KBM-7 (cell line): ENCODE measurements at places on chromosomes 16 and 17.

- DNase-seq, result no peak
Measured at GRCh38 chr16:16042076-16042475, 92.7 kb downstream of the ABCC1 start.

DNA sequence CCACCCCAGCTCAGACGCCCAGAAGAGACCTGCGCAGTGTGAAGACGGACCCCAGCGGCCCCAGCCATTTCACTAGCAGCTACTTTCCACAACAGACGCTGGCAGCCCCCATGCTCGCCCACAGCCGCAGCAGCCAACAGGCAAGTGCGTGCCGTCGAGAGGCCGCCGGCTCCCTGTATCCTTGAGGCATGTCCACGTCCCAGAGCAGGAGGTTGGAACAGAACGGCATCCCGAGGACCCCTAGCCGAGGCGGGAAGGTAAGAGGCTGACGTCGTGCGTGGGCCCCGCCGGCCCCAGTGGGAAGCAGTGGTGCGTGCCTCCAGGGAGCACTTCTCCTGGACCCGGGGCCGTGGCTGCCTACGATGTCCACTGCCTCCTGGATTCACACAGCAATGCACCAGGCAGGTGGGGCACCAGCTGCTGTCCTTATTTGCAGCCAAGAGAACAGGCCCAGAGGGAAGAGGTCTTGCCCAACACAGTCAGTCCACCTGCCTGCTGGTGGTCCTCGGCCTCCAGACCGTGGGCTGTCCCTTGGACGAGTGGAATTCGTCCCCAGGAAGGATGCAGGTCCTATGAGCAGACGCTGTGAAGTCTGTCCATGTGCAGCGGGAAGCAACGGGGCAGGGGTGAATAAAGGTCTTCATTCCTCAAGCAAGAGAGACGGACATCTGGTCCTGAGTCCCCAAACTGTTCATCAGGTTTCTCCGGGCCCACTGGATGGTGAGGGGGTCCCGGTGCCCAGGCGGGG is 38.5 kb downstream of the SLC7A5 start:
- DNase-seq, result no peak

- DNase-seq, result no peak
Measured at GRCh38 chr16:16830973-16831372, 452.0 kb downstream of the NPIPA7 start.

DNA sequence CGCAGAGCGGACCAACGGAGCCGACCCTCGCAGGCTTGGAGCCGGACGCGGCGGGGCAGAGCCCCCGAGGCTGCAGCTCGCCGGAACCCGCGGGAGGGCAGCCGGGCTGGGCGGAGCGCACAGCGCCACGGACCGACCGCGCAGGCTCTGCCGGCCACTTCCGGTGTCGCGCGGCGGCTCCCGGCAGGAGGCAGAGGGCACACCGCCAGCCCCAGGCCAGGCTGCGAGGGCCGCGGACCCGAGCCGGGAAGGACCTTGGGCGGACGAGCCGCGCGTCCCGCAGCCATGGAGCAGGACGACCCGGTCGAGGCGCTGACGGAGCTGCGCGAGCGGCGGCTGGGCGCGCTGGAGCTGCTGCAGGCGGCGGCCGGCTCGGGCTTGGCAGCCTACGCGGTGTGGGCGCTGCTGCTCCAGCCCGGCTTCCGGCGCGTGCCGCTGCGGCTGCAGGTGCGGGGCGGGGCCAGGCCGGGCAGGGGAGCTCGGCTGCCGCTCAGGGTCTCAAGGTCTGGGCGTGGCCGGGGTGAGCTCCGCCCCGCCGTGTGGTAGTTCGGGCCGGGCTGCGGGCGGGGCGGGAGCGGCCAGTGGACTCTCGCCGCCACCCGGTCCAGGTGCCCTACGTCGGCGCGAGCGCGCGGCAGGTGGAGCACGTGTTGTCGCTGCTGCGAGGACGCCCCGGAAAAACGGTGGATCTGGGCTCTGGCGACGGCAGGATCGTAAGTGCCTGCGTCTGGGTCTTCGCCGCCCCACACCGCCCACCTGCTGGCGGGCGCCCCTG is at the start of gene ANTKMT:
TSS of gene ANTKMT (plus strand) at position 157 of the 775 bp plus-strand sequence. CDS start at position 286, 129 bp downstream.
- peak; percentile 90 for DNase-seq

DNA sequence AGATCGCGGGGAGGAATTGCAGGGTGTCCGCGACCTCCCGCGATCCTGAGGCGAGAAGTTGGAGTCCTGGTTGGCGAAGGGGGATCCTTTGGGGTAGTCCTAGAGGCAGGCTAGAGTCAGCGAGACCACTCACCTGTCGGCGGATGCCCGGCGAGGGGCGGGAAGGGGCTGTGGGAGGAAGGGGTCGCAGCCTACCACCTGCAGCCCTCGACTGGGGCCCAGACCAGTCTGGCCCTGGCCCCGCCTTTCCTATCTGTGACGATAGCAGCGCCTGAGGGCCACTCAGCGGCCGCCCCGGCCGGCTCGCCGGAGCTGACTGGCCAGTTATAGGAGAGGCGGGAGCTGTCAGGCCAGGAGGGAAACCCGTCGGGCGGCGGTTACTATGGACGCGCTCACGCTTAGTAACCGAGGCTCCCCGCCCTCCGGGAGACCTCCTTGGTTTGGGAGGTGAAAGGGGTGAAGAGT is at the start of gene TEKT3:
TSS of gene TEKT3 (minus strand) at position 213 of the 465 bp plus-strand sequence. CDS start 10,012 bp downstream, outside the sequence.
- DNase-seq, result no peak

GRCh38 chr16:11698271-11698689 is 30.0 kb downstream of the SNN start:
- DNase-seq, result no peak

DNA sequence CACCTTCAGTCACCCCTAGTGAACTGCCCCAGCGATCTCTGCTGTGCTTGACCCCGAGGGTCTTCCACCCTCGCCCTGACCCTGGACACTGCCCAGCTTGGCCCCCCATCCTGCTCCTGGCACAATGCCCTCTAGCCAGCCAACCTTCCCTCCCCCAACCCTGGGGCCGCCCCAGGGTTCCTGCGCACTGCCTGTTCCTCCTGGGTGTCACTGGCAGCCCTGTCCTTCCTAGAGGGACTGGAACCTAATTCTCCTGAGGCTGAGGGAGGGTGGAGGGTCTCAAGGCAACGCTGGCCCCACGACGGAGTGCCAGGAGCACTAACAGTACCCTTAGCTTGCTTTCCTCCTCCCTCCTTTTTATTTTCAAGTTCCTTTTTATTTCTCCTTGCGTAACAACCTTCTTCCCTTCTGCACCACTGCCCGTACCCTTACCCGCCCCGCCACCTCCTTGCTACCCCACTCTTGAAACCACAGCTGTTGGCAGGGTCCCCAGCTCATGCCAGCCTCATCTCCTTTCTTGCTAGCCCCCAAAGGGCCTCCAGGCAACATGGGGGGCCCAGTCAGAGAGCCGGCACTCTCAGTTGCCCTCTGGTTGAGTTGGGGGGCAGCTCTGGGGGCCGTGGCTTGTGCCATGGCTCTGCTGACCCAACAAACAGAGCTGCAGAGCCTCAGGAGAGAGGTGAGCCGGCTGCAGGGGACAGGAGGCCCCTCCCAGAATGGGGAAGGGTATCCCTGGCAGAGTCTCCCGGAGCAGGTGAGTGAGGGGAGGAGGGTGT is at the start of gene TNFSF13:
TSS of gene TNFSF13 (plus strand) at position 207 of the 776 bp plus-strand sequence. CDS start at position 497, 290 bp downstream.
- peak; percentile 80 for DNase-seq

- no peak for DNase-seq
Measured at GRCh38 chr17:22286337-22287041, 594.2 kb downstream of the KCNJ18 start.

- DNase-seq, result peak; percentile 3
Measured at GRCh38 chr16:78523212-78523985, 423.9 kb downstream of the WWOX start.

GRCh38 chr17:82239401-82239925 is 10.6 kb downstream of the SLC16A3 start:
- no peak for DNase-seq

DNA sequence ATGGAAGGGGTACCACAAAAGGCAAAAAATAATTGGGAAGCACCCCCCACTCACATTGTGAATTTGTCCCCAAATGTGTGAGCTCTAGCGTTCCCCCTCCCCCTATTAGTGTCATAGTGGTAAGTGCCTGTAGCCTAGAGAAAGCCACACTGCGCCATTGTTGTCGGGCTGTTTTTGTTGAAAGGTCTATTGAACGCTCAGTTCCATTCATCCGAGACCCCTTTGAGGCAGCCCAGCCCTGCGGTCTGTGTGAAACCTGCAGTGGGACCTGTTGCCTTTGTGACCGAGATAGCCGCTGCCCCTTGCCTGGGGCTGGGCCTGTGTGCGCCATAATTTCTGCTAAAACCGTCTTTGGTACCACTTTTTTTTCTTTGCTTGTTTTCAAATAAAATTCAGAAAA is 3.0 kb downstream of the JPT2 start:
- DNase-seq, result no peak

- DNase-seq, result no peak
Measured at GRCh38 chr17:1179818-1180742, at the start of gene ABR. ABR (minus strand) TSS chr17:1179981; CDS start chr17:1179727, 254 bp downstream.

- no peak for DNase-seq
Measured at GRCh38 chr17:12085076-12085949, 64.6 kb downstream of the MAP2K4 start.

DNA sequence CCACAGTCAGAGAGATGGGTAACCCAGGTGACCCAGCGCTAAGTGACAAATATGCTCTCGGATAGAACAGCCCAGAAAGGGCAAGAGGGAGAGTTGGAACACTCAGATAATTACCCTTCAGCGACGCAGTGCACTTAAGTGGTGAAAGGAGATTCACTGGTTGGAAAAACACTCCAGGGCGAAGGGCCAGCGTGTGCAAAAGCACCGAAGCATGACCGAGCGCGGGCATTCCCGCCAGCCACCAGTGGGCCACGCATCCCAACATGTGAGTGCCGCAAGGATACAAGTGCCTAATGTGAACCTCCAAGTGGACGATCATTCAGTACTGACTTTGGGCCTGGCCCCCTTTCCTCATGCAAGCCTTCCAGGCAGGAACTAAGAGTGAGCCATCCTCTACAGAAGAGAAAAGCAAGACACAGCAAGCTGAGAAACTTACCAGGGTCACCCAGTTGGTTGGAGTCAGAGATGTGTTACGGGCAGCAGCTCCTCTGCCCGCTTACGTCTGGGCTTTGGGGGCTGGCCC is 258.4 kb downstream of the C16orf95 start:
- no peak for DNase-seq

DNA sequence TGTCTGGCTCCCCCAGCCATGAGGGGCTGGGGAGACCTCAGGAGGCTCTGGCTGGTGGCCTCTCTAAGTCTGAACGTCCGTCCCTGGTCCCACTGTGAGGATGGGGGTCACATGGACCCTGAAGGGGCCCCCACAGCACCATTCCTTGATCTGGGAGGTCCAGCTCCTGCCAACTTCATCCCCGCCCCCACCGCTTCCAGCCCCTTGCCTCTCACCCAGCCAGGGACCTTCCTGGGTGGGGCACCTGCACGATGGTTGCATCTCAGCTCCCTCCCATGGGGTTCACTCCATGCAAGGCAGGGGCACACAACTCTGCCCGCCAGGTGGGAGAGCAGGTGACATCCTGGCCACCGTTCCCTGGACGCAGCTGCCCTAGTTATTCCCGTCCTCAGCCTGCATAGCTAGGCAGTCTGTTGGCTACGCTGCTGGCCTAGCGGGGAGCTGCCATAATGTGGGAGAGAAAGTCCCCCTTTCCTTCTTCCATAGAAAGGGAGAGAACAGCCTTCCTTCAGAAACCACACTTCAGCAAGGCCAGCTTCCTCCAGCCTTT is 217.9 kb upstream of the RPL38 start:
- no peak for DNase-seq

DNA sequence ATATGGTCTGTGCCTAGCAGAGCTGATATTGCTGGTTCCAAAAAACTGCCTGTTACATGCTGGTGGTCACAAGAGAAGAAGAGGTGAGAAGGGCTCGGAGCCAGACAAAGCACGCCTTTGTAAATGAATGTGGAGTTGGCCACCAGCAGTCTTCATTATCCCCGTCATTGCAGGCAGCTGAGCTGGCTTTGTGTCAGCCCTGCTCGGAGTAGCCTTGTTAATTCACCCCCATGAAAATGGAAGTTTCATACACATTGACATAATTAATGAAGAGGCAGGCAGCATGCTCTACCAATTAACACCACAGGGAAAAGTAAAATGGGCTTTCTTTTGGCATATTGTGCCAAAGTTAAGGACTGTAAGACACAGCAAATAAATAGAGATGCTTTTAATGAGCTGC is 113.7 kb upstream of the RBFOX1 start:
- no peak for DNase-seq

DNA sequence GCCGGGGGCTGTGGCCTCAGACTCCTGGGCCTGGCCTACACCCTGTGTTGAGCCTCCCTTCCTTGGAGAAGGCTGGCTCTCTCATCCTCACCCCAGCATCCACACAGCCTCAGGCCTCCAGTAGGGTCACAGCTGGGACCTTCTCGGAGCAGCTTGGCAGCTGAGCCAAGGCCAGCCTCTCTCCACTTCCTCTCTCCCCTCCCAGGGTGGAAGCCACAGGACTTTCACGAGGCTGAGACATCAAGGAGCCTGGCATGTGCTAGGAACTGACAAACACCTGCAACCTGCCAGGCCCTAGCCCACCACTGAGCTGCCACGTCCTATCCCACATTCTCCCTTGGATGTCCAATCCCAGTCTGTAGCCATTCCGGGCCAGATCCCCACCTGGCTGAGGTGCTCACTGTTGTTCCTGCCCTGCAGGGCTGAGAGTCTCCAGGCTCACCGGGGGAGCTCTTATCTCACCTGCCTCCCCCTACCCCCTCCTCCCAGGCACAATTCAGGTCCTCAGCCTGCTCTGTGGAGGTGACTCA is 3.1 kb downstream of the MMP15 start:
- no peak for DNase-seq

DNA sequence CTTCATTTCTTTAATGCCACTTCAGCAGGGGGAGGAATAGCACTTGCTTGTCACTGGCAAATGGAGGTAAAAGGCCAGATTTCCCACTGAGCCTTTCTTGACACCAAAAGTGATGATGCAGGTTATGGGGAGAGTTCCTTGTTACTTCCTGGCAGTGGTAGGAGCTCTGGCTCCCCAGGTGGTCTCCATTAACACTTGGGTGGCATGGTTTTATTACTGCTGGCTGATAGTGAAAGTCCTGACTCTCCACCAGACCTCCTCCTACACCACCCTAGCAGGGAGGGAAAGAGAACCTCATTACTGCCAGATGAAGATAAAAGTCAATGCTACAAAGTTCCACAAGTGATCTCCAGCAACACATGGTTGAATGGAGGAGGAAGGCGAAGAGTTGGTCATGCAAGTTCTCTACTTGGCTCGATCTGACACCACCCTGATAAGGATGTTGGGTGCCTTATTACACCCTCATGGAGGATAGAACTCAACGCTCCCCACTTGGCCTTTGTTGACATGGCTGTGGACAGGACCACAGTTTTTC is 152.7 kb upstream of the GNAO1 start:
- DNase-seq, result no peak

DNA sequence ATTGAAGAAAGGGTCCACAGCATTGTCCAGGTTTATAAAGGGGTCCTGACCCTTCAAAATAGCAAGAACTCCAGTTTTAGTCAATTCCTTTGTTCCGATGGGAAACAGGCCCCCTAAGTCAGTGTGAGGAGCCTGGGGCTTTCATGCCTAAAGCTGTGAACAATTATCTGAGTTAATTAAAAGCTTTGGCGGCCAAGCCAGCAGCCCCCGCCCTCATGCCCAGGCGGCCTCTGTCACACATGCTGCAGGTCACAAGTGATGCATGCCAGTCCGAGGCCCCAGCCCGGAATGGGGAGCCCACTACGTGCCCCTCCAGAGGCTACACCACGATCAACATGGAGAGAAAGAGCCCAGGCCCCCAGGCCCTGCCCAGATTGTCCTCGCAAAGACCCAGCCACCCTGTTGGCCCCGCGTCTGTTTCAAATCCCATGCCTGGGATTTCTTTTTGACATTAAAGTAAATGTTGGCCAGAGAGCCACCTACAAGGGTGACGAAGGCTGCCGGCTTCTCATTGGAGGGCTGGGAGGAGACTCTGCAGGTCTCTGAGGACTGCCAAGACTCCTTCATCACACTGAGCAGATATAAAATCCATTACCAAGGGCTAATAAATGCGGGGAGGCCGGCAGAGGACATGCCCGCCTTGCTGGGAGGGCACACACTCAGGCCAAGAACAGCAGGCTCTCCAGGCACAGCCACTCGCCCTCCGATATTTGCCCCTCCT is 14.5 kb upstream of the PITPNM3 start:
- DNase-seq, result no peak
